Activated effector memory CD4-positive, alpha-beta T cell treated with Interleukin-2 at 50 U/mL for 16 hours (primary cell): ENCODE measurements at places on chromosomes 5 and 9.

- DNase-seq = no peak
Measured at GRCh38 chr5:38466424-38467189, 89.8 kb downstream of the LIFR start.

DNA sequence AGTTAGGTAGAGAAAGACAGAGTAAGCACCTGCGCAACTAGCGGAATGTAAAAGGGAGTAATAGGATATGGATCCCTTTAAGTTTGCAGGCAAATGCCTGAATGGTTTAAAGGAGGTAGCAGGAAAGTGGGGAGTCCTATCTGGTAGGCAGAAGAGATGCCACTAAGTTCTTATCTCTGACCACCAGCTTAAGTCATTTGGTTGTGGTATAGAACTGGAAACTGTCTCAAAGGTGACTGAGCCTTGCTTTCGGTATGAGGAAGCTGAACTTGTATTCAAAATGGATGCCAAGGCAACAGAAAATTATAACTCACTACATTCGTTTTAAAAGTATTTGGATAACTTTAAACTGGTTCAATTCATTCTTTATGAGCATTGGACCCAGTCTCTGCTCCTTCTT, 475.6 kb downstream of the DMRTA1 start:
- DNase-seq = no peak

DNA sequence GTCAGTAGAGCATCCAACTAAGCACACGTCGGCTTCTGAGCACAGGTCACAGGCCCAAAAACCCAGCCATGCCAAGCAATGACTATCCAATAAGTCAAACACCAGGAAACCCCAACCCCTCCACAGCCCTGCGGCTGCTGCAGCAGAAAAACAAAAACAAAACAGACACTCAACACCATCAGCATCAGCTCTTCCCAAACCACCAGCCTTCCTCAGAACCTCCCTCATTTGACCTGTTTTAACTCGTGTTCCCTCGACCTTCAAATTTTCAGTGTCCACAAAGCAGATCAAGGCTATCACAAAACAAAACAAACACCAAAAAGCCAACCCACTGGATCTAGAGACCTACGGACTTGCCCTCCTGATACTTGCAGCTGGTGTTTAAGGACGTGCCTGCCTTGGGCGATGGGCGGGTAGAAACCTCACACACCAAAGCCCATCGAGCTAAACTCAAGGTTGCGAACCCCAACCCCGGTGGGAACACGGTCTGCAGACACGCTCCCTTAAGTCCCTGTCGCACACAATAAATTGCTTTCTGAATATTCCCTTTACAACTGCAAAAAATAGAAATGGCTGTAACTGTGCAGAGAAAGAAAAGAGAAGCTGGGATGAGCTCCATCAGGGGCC, 247.1 kb upstream of the ANKRD55 start:
- DNase-seq = peak; percentile 47

- DNase-seq = no peak
Measured at GRCh38 chr9:134983506-134984371, 66.0 kb upstream of the FCN1 start.

GRCh38 chr5:41748631-41749030, 121.6 kb downstream of the OXCT1 start:
- DNase-seq = no peak

- no peak for DNase-seq
Measured at GRCh38 chr5:29516224-29516623, 1677.3 kb upstream of the CDH6 start.

DNA sequence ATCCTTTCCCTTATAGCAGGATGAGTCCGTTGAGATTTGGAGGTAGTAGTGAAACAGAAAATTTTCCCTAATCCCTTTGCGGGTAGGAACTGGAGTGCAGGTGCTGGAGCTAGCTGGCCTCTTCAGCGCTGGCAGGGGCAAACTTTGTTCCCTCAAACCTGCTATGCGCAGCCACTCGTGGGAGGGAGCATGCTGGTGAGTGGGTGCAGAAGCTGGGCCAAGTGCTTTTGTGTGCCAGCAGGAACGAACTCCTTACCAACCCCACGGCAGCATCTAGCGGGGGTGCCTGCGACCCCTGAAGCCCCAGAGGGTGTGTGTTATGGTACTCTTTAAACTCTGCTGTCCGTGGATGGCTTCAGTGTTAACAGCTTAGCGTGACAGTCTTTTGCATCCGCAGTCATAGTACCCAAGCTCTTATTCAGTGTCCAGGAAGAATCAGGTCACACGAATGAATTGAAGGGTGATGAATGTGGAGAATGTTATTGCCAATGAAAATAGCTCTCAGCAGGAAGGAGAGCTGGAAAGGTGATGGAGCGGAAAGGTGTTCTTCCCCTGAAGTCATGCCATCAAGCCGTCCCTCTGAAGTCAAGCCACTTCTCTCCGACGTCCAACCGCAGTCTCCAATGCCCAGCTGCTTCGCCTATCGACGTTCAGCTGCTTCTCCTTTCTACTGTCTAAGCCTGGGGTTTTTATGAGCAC, 1445.1 kb upstream of the CDH9 start:
- DNase-seq = no peak

GRCh38 chr5:110038297-110038997, 348.7 kb downstream of the MAN2A1 start:
- DNase-seq = no peak

- DNase-seq = no peak
Measured at GRCh38 chr5:172853355-172853975, 19.4 kb downstream of the ERGIC1 start.

DNA sequence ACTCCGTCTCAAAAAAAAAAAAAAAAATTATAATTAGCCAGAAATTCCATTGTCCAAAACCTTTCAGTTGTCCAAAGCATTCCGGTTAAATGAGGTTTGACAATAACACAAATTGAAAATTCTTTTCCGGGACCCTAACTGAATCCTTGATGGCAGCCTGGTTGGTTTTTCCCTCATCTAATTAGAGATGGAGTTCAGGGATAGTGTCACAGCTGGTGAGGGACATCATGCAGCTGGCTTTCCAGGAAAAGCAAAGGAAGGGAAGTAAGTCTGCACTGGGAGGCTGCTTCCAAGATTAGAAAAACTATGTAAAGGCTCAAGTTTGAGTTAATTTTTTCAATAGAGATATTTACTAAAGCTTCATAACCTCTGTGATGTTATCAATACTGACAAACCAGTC, 195.4 kb downstream of the ADAMTS12 start:
- DNase-seq = no peak

GRCh38 chr5:140114341-140115185, 654 bp downstream of the PURA start:
- peak; percentile 25 for DNase-seq
